SW480 (cell line): ENCODE measurements at places on chromosomes 6 and 20.

DNA sequence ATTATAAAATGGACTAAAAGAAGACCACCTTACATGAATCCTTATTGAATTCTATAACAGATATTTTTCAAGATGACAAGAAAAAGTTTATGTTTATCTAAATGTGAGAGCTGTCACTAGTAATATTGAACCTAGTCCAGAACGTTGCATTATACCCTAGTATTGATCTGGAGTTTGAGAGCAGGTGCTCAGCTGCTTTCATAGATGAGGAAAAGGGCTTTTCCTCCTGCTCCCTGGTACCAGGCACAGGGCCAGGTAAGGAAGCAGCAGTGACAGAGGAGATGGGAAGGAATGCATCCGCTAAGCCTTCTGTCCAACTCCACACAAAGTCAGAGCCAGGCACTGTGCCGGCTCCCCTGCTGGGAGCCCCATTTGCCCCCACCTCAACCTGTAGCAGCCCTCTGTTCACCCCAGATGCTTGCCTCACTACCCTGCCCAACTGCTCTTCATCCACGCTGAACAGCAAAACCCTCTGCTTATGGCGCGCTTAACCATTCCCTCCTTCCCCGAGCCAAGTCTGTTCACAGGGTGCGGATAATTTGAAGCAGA, 393.1 kb downstream of the FRK start:
- no peak for DNase-seq

DNA sequence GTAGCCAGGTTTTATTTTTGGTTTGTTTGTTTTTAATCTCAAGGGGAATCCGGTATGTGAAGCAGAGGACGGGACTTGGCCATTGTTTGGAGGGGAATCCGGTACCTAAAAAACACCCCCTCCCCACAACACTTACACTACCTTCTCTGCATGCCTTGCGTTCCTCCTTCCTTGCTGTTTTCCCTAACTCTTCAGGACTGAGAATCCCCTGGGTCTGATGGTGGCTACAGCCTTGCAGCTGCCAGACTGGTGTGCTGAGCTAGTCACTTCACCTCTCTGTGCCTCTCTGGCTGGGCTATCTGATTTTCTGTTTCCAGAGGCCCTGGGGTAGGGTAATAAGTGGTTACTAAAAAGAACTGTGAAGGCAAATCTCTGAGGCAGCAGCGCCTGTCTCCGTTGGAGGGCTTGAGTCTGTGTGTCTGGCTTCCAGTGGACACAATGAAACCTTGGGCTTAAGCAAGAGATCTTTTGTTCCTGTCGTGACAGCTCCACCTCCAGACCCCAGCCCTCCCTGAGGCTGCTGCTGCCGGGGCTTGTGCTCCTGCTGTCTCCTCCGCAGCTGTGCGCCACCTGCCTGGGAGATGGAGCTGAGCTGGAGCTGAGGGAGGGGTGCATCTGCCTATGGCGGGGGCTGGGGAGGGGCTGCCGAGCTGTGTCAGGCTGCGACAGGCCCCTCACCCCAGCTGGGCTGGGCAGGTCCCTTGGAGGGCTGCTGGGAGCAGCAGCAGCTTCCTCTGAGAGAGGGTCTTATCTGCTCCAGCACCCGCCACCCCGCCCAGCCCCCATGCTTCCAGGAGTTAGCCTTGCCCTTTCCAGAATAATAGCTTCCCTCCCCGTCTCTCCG, 65.8 kb upstream of the CCDC167 start:
- no peak for DNase-seq

DNA sequence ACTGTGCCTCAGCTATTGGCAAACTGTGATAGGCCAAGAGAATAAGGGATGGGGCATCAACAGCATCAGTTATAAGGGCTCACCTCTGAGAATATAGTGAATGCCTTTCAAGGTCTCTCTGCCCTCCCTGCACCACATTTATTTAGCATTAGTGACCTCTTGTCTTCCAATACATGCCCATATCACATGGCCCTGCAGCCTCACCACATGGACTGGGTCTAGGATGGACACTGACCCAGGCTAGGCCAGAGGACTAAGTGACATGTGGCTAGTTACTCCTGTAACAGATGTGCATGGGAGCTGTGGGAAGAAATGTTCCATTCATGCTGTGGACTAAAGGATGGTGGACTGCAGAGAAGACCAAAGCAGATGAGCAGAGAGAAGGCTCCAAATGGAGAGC, 3.2 kb upstream of the BTN2A2 start:
- DNase-seq, result no peak

GRCh38 chr6:6942831-6943230, 164.9 kb upstream of the RREB1 start:
- peak; percentile 51 for DNase-seq

DNA sequence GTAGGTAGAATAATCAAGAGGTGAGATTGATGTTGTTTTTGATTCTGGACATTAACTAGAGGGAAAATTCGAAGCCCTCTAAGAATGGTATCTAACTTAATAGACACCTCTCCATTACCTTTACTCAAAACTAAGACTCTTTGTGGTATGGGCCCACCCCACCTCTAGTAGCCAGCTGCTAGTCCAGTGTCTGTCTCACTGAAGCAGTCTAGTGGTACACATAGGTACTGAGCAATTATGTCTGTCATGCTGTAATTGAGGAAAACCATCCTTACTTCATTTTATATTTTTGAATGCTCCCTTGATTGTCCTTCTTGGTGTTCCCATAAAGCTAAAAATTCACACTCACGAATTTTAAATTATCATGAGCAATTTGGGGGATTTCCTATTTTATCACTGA, 290.7 kb downstream of the ARHGAP18 start:
- DNase-seq, result no peak

DNA sequence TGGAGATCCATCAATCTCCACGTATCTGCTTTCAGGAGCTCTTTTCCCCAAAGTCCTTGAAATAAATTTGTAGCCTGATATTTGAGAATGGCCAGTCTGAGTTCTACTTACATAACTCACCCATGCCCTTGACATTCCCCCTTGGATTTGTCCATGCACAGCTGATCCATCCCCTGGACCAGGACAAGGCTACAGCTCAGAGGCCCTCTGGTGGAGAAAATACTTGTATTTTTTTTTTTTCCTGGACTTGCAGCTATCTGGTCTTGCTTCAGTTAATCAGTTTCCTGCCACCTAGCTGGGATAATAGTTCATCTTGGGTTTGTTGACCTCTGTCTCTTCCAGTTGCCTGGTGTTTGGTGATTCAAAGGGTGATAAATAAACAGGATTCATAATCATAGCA, 467.6 kb downstream of the DHX35 start:
- DNase-seq, result peak; percentile 53

GRCh38 chr20:10550204-10551118, 115.4 kb downstream of the SLX4IP start:
- no peak for DNase-seq

DNA sequence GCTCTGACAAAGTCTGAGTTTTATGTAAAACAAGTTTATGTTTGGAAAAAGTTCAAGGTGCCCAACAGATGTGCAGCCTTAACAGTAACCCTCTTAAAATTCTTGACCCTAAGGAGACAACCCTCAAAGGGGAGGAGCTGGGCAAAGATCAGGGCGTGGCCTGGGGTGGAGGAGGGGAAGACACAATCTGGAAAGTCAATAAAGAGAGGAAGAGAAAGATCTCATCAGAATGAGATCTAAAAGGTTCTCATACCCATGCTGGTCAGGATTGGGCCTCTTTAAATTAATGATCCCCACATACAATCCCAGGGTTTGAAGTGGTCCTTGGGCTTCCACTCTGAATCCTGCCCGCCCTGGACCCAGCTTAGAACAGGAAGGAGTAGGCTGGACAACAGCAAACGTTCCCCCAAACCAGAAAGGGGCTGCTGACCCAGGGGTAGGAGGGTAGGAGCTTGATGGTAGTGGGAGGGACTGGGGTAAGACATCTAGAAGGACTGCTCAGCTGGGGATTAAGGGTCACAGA, 33.0 kb downstream of the FOXP4 start:
- DNase-seq, result no peak

GRCh38 chr6:14582749-14583148, 465.2 kb downstream of the CD83 start:
- no peak for DNase-seq

DNA sequence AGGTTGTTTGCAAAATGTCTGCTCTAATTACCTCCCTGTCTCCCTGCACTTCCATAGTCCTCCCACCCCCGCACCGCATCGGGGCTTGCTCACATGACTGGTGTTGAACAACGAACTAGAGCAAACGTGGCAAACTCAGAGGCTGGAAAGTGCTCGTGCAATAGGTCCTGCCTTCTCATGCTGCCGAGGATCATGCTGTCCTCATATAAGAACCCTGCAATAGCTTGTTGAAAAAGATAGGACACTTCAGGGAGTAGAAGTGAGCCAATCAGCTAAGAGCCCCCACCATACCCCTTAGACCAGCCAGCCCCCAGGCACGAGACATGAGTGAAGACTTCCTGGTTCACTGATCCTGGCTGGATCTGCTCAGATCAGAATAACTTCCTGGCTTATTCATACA, 219.2 kb downstream of the C6orf118 start:
- no peak for DNase-seq

DNA sequence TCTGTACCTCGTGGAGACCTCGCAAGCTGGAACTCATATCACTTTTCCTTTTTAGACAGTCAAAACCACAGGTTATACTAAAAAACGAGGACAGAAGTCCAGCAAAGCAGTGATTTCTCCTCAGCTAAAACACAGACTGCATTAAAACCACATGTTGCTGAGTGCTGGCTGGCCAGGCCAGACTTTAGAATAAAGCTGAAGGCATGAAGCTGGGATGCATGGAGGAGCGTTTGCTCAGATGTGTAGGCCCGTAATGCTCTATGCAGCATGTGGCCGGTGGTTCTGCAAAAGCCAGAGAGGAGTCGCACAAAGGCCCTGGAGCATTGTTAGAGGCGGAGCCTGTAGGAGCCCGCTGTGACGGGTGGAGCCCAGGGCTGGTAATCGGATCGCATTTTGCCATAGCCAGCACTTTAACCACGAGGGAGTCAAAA, 83.6 kb downstream of the SMOC2 start:
- no peak for DNase-seq

- DNase-seq, result no peak
Observed at GRCh38 chr20:54029176-54029575, 41.2 kb downstream of the BCAS1 start.

- DNase-seq, result no peak
Observed at GRCh38 chr6:33123732-33124524, 48.1 kb downstream of the HLA-DPB1 start.

DNA sequence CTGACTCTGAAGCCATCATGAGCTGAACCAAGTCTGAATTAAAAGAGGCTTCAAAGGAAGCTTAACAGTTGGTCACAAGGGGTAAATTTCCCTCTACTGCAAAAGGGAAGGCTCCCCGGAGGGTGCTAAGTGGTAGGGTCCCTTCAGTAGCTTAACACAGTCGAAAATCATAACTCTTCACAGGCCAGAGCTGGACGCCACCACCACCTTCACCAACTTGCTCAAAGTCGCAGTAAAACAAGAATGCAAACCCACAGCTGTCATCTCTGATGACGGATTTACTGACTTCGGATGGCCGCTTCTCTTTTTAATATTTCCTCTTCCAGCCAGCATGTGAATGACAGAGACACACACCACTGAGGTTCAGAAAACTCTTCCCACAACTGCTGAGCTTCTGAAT, 144.7 kb upstream of the FBXL4 start:
- DNase-seq, result no peak

GRCh38 chr6:17907406-17908229, 79.8 kb downstream of the KIF13A start:
- no peak for DNase-seq

DNA sequence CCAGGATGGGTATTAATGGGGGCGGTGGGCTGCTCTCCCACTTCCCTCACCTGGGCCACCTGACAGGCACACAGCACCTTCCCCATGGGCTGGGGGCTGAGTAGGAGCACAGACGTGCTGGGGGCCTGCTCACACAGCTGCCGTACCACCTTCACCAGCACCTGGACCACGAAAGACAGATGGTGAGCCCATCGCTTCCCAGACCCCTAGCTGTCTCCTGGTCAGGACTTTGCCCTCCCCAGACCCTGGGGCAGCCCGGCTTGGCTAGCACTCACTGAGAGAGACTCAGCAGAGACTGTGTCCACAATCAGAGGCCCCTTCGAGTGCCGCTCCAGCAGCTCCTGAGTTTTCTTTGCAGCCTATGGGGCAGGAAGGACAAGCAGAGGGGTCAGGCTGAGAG, 12.0 kb downstream of the AARS2 start:
- DNase-seq, result no peak

- no peak for DNase-seq
Observed at GRCh38 chr20:25225642-25226432, 22.0 kb upstream of the PYGB start.

DNA sequence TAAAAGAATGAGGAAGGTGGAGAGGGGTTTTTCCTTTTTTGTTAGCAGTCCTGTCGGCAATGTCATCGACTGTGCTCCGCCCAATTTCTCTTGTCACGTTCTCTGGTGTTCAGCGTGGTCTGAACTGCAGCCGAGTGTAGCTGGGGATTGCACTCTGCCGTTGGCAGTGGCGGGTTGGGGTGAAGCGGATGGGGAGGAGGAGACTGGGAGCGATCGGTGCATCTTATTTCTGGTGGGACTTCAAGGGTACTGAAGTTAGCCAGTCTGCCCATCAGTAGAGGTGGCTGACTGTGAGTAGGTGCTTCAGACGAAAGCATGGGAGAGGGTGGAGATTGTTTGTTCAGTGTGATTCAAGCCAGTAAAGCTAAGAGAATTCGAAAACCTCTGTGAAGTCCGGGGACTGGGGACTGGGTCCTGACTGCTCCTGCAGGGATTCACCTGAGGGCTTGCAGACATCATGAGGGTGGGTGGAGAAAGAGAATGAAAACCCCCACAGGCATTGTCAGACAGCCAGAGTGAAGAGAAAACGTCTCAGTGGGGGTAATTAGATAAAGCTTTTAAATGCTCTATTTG, 5.1 kb downstream of the RREB1 start:
- DNase-seq, result peak; percentile 20

- DNase-seq, result no peak
Observed at GRCh38 chr6:31074401-31074800, 38.0 kb downstream of the C6orf15 start.

DNA sequence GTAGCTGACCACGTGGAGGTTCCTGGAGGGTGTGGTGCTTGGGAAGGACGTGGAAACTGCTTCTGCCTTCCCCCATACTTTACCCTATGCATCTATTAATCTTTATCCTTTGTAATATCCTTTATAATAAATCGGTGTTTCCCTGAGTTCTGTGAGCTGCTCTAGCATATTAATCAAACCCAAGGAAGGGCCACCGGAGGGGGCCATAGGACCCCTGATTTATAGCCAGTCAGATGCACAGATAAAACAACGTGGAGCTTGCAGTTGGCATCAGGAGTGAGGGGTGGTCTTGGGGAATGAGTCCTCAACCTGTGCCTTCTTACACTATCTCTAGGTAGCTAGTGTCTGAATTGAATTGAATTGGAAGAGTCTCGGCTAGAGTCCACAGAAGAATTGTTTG, 36.5 kb upstream of the TFAP2A start:
- no peak for DNase-seq

DNA sequence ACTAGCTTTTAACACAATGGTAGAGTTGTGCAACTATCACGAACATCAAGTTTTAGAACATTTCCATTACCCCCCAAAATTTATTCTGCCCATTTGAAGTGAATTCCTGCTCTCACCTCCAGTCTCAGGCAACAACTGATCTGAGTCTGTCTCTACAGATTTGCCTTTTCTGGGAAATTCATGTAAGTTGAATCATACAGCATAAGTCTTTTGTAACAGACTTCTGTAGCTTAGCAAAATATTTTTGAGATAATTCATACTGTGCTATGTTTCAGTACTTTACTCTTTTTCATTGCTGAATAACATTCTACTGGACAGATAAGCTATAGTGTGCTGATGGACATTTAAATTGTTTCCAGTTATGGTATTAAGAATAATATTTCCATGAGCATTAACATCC, 447.3 kb upstream of the GJE1 start:
- no peak for DNase-seq

GRCh38 chr6:4225161-4225872, 89.9 kb upstream of the ECI2 start:
- no peak for DNase-seq
